ENCODE measurements at places on chromosomes 1 and 21.

GRCh38 chr1:227749916-227750710 is 14.9 kb downstream of the SNAP47 start:
- no peak for DNase-seq

GRCh38 chr1:33228935-33229487 is 27.3 kb upstream of the ZNF362 start:
- DNase-seq = peak; percentile 87

GRCh38 chr1:12456979-12457378 is 161.0 kb downstream of the DHRS3 start:
- DNase-seq = peak; percentile 60

DNA sequence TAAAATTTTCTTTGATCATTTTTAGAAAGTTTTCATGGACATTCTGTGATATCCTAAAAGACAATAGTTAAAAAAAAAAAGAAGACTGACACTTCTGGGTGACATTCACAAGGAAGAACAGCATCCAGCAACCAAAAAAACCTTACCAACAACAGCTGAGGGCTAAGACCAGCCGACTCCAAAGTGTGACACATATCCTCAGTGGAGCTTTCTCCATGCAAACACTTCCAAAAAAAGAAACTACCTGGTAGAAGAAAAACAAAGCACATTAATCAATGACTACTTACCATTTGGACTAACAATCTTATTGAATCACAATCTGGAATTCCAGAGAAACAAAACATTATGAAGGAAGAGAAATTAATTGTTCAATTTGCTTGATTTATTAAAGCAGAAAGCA is 88.2 kb downstream of the IARS2 start:
- DNase-seq = no peak

GRCh38 chr1:64829411-64830029 is 84.6 kb downstream of the RAVER2 start:
- DNase-seq = no peak

- peak; percentile 84 for DNase-seq
Observed at GRCh38 chr21:38831526-38832467, 26.1 kb downstream of the ETS2 start.

- peak; percentile 6 for DNase-seq
Observed at GRCh38 chr1:56864430-56864829, 9.8 kb downstream of the C8A start.

DNA sequence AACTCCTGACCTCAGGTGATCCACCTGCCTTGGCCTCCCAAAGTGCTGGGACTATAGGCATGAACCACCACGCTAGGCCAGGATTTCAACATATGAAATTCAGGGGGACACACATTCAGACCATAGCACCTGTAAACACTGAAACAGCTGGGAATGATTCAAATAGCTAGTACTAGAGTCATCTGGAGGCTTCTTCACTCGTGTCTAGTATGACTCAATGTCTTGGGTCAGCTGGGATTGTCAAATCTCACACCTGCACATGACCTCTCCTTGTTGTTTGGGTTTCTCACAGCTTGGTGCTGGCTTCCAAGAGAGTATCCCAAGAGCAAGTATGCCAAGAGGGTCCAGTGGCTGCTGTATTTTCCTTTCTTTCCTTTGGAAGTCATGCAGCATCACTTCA is 75.1 kb downstream of the PGM1 start:
- DNase-seq = no peak

DNA sequence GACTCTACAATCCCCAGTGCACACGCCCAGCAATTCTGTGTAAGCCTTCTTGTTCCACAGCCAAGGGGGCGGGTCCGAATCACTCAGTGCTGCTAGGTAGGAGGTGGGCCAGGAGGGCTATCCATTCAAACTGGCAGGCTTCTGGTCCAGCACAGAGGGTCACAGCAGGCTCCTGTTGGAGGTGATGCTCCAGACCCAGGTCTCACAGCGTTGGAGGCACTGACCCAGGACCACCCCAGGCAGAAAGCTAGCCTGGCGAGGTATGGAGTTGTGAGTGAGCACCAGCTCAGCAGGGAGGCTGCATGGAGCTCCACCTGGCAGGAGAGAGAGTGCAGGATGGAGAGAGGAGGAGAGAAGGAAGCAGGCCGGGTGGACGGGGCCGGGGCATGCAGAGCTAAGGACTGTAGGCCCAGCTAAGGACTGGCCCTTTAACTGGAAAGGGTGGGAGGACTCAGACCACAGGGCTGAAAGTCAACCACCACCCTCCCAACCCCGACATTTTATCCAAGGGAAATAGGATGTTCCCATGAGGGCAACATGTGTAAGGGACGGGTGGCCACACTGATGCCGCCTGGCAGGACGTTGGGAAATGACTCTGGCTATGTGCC is 38.7 kb downstream of the GPR161 start:
- DNase-seq = no peak

DNA sequence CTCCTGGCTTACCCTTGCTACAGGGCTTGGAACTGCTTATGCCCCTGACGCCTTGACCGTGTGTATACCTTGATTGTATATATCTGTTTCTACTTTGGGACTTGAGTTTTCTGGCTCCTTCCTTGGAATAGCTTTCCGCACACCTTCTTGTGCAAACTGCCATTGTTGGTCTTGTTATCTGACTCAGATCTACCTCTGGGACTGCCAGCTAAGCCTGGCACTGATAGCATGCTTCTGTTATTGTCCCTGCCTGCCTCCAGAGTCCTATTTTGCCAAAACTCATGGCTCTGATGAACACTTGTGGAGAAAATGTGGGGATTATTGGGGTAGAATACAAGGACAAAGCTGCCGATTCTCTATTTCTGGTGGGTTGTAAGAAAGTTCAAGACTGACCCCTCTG is 15.4 kb downstream of the FMOD start:
- no peak for DNase-seq

DNA sequence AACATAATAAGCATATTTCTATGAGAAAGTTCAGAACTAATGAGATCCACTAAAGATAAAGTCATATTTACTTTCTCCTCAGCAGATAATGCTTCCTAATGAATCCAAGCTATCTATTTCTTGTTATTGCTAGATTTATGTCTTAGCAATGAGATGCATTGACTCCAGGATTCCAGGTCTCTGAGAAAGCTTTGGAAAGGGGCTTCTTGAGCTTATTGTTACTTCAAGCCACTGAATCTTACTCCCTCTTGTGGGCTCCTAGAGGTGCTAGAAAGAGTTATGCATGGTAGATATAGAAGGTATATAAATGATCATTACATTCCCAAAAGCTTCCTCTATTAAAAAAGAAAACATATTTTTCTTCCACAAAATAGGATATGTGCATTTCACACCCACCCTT is 246.4 kb upstream of the ADAMTS5 start:
- DNase-seq = no peak

DNA sequence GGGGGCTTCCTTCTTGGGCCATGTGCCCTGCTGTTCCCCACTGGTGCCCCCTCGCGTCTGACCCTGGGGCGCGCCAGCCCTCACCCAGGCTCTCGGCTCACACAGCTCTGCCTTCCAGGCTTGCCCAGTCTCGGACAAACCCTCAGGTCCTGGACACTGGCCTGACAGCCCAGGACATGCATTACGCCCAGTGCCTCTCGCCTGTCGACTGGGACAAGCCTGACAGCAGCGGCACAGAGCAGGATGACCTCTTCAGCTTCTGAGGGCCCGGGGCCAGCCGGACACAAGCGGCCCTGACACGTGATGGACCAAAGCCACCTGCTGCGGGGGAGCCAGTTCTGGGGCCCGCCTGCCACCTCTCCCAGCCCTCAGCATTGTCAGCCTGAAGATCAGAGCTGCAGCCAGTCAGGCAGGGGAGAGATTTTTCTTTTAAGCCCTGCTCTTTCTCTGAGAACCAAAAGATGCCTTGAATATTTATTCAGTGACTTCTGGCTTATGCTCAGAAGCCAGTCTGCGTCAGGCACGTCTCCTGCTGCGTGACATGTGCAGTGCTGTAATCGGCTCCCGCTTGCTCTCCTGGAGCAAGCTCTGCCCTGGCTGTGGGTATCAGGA is 23.4 kb downstream of the LDLRAP1 start:
- peak; percentile 88 for DNase-seq

DNA sequence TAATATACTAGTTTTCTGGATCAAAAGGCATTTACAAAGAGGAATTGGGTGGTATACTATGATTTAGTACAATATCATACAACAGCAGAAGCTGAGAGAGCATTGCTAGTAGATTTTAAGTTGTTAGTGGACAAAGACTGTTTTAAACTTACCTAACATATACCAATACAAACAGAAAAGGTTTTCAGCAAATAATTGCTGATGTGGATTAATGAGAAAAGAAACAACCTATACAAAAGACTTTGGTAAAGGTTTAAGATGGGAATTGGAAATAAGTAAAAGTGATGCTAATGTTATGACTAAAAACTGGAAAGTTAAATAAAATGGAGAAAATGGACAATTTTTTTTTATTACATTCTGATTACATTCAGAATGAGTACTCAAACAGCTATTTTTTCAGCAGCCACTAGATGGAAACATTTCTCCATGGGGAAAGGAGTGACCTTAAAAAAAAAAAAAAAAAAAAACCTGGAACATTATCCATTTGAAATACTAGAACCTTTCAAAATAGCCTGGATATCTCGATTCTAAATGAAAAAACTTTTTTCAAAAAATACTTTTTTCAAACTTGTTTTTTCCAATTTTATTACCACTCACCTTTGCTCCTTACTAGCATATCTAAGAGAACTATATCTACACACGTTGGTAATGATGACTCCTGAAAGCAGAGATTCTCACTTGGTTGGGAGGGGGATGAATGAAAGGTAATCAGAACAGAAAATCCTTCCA is 55.4 kb downstream of the EPRS1 start:
- DNase-seq = peak; percentile 38

- DNase-seq = peak; percentile 96
Observed at GRCh38 chr1:26999440-26999987, 6.0 kb downstream of the TRNP1 start.

DNA sequence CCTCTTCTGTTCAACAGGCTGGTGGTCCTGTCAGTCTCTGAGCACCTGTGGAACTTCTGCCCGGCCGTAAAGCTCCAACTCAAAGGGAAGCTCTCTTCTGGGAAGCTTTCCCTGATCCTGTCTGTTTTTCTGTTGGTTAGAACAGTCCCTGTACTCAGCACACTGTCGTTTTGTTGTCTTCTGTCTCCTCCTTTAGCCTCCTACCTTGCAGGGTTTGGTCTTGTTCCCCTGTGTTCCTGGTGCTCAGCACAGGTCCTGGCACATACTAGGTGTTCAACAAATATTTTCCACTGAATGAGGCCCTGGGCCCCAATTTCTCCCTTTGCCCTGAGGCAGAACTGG is 328 bp upstream of the KDF1 start:
- DNase-seq = no peak

GRCh38 chr1:18631496-18632217 is 1.0 kb downstream of the PAX7 start:
- DNase-seq = no peak

DNA sequence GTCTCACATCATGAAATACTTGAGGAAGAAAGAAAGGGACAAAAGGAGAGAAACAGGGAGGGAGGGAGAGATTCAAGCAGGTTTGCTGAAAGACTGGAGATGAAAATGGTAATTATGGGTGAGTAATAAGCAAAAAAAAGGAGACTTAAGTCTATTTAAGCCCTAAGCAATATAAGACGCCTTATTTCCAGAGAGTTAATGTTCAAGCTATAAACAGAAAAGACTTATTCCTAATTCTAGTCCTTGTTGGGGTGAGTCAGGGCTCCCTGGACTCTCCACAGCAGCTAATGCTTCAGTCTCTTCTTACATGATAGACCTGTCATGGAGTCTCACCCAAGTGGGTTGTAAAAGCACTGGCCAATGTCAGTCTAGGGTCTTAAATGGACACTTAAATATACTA is 619.2 kb downstream of the SMYD3 start:
- no peak for DNase-seq

GRCh38 chr1:5164158-5164557 is 509.7 kb downstream of the AJAP1 start:
- DNase-seq = no peak

DNA sequence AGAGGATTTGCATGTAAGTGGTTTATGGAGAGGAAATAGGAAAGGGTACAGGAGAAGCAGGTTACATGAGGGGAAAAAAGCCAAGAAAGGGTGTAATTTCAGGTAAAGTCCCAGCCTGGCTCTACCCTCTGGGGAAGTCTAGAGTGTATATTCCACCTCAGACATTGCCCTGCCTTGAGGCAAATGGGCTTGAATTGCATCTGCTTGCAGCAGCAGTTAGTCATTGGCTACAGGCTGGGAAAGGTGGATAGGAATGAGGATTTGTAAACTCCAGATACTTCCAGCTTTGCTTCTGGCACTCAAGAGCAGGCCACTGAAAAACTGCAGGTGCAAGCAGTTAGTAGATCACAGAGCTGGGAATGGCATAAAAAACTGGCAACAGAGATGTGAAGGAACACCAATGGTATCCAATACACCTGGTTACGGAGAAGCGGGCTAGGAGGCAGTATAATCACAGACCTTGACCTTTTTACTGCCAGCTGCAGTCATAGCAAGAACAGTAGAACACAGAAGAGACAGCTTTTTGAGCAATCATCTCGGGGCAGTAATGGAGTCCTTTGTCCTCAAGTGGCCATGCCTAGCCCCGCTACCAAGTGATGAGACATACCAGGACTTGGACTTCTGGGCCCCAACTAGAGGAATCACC is 226.9 kb upstream of the NRIP1 start:
- no peak for DNase-seq

- DNase-seq = no peak
Observed at GRCh38 chr1:235875036-235875597, 8.4 kb upstream of the LYST start.

GRCh38 chr1:20903437-20903836 is 116.3 kb upstream of the HP1BP3 start:
- no peak for DNase-seq

DNA sequence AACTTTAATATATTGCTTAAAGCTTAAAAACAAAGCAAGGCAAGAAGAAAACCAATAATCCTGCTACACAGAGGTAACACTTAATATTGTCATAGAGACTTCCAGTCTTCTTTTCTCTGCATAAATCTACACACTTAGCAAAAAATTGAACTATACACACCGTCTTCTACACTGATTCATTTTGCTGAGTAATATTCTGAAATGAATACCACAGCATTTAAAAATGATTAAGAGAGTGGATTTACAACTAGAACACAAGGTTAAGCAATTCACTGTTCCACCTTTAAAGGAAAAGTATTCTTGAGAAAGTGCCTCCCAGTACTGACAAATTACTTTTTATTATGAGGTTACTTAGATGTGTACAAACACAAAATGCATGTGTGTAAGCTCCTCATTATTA is 22.2 kb upstream of the ITPKB start:
- DNase-seq = no peak

- peak; percentile 94 for DNase-seq
Observed at GRCh38 chr21:41612674-41613532, 104.9 kb upstream of the TMPRSS2 start.

- DNase-seq = no peak
Observed at GRCh38 chr1:25566176-25566729, 22.8 kb downstream of the LDLRAP1 start.

- peak; percentile 95 for DNase-seq
Observed at GRCh38 chr1:224182866-224183590, at the start of gene DEGS1. TSS of gene DEGS1 (plus strand) at chr1:224183240. CDS start at chr1:224183337, 97 bp downstream.
